Cortex of kidney (tissue), 1 donor: ENCODE measurements at places on chromosomes 7 and 10.

GRCh38 chr7:157011333-157012112, 1.1 kb upstream of the MNX1 start:
- no peak for DNase-seq

DNA sequence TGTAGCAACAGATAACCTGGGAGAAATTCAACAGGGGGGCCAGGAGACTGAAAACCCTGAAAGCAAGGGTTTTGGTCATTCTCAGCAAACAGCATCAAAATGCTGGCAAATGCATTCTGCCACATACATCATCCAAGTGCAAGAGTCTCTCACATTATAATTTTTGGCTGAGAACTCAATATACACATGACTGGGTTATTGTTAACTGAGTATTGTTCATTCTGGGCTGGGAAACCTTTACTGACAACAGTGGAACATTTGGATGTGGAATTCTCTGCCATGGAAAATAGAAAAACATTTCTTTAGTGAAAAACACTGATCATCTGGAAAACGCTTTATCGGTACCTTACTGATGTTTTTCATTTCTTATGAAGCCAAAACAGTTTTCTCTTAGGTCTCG, 73.1 kb upstream of the MET start:
- no peak for DNase-seq

GRCh38 chr10:113754768-113755167, 3.3 kb downstream of the PLEKHS1 start:
- DNase-seq = no peak

DNA sequence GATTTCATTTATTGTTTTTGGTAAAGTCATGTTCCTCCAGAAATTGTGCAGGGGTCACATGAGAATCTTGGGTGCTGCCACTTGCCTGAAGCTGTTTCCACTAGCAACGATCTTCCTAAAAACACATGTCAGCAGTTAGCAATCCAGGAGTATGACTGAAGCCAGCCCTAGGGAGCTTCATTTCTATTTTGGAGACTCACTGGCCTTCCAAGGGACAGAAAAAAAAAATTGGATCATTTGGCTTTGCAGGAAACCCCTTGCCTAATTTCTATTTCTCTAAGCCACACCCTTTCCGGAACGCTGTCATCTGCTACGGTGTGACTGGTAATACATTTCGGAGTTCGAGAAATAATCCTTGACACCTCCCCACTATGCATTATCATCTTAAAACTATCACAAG, 204.7 kb downstream of the TAX1BP1 start:
- no peak for DNase-seq

- DNase-seq = no peak
These were observed 102.3 kb downstream of the DYNC1I1 start for GRCh38 chr7:95874541-95875265.

- DNase-seq = no peak
These were observed 204.3 kb downstream of the DGKB start for GRCh38 chr7:14698239-14698638.
